Stimulated activated CD4-positive, alpha-beta T cell treated with anti-CD3 and anti-CD28 coated beads, TNF-alpha, amount 100 ng/mL, for 48 hours (primary cell): ENCODE measurements at places on chromosomes 16 and 17.
A peak's percentile ranks its signal among the peaks of the same experiment; 100 is the strongest.

DNA sequence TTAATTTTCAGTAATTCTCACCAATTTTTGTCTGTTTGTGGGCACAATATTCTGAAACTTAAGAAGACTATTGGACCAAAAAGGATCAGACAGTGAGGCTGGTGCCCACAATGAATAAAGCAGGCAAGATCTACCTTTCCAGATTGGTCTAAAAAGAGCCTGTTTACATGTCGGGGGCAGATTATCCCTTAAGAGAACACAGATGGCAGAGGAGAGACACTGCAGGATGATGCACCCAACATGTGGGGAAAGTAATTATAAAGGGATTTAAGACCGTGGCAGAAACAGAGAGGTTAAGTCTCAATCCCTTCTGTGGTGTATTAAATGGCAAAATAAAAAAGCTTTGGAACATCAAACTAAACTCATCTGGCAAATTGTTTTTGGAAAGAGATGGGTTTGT is 331.8 kb upstream of the CDH11 start:
- no peak for DNase-seq

DNA sequence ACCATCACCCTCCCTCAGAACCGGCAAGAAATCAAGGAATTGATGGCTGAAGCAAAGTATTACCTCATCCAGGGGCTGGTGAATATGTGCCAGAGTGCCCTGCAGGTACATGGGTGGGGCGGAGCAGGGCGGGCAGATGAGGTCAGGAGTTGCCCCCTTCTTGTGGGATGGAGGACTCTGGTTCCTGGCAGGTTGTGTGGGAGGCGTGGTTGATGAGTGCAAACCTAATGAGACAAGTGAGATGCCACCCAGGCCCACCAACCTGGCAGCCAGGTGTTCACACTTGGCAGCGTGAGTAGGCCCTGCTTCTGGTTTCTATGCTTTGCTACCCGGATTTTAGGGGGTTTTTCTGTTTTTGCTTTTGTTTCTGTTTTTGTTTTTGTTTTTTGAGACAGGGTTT is 4.8 kb downstream of the TNFAIP1 start:
- DNase-seq = no peak

- DNase-seq = no peak
Measured at GRCh38 chr17:81018044-81018802, 16.7 kb upstream of the BAIAP2 start.

DNA sequence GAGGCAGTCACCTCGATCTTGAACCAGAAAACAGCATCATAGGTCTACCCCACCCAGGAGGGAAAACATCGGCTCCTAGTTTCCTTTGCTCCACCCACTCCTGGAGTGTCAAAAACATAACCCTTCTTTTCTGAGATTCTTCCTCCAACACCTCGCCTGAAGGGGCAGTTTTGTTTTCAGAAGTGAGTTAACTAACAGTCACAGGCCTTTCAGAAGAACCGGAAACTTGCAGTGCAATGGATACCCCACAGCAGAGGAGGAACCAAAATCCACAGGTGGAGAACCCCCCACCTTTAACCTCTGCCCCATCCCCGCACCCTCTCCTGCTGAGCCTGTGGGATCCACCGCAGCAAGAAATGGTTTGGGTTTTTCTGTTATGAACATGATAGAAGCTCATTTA is 7.8 kb upstream of the TEX2 start:
- no peak for DNase-seq

DNA sequence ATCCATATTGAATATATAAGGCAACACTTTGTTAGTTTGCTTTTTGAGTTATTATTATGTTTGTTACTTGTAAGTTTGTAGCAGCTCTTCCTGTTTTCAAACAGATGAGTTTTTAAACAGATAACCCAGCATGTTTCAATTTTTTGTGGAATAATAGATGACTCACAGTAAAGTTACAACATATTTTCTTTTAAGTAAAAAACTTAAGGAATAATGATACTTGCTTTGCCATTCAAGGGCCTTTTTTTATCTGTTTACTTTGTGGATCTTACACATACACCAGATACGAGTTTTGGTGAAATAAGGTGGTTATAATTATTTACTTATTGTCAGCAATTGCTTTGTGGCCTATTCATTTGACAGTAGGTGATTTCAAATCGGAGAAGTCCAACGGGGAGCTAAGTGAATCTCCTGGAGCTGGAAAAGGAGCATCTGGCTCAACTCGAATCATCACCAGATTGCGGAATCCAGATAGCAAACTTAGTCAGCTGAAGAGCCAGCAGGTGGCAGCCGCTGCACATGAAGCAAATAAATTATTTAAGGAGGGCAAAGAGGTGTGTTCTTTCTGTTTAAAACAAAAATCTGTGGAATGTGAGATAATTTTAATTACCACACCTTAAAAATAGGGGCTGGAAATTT is 66.3 kb downstream of the BPTF start:
- no peak for DNase-seq

DNA sequence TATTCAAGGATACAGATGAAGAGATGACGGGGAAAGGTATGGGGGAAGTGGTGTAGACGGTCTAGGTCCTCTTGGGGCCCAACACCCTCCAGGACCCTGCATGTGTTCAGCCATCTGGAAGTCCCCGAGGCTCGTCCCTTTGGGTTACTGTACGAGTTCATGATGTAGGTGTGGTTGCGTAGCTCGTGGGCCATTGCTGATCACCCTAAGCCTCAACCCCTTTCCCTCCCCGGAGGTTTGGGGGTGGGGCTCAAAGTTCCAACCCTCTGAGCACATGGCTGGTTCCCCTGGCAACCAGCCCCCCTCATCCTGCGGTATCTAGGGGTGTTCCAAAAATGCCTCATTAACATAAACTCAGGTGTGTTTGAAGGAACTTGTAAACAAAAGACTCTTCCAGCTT is 98.8 kb upstream of the METRNL start:
- no peak for DNase-seq

DNA sequence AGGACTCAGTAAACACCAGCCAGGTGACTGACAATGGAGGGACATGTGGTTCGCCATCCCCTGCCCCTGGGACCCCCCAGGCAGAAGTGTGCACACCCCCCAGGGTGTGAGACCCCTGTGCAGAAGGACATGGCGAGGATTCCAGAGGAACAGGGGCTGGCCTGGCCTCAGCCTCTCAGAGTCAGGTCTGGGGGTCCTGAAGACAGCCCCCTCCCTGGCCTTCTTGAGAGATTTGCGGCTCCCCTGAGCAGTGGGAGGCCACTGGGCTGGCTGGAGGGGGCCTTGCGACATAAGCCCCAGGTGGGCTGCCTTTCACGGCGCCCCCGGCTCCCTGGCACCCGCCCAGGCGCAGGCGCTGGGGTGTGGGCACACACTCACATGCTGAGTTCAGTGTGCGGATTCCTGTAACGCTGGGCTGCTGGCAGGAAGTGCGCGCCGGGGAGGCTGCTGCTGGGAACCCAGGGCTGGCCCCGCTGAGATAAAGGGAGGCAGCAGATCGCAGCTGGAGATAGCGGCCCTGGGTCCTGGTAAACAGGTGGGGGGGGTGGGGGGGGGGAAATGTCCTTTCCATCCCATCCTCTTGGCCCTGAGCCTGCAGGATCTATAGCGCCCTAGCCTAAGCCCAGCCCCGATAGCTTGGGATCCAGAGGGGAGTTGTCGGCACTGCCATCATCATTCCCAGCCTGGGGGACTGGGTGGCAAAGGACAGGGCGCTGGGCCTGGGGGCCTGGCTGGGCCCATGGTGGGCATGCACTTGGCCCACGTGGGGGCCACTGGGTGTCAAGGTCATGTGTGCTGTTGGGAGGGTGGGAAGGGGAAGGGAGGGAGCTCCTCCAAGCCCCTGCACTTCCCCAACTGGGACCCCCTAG is 27.1 kb downstream of the TMEM235 start:
- DNase-seq = peak; percentile 60

DNA sequence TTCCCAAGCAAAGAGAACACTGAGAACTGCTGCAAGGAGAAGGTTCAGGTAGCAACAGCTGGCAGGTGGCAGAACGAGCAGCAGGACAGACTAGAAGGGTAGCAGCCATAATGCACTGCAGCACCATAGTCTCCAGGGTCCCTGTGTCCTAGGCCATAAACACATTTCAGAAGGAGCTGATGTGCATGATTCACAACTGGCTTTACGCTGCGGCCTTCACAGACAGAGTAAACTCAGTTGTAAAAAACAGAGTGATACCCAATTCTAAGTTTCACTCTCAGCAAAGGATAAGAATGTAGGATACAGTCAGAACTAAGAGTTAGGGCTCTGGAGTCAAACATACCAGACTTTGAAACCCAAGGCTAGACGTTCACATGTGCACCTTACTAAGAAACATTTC is 24.4 kb downstream of the ARHGAP17 start:
- DNase-seq = no peak

- no peak for DNase-seq
Measured at GRCh38 chr16:30368792-30369090, 1.6 kb downstream of the TBC1D10B start.

- DNase-seq = no peak
Measured at GRCh38 chr17:66716236-66717026, 118.5 kb upstream of the CACNG5 start.

DNA sequence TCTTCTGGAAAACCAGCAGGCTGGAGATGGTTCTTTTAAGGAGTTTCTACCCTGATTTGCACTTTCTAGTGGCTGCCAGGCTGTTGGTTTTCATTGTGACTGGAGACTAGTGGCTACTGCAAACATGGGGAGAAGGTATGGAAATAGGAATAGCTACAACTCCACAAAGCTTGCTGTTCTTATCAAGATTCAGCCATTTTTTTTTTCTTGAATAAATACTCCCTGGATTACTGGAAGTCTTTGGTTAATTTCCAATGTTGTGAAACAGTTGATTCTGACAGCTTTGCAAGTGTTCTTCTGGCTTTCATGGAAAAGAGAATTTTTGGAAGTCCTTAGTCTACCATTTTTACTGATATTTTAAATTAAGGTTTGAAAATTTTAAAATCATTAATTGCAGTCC is 277.7 kb downstream of the HS3ST3A1 start:
- DNase-seq = no peak

- no peak for DNase-seq
Measured at GRCh38 chr16:70809392-70810060, 8.6 kb upstream of the VAC14 start.

DNA sequence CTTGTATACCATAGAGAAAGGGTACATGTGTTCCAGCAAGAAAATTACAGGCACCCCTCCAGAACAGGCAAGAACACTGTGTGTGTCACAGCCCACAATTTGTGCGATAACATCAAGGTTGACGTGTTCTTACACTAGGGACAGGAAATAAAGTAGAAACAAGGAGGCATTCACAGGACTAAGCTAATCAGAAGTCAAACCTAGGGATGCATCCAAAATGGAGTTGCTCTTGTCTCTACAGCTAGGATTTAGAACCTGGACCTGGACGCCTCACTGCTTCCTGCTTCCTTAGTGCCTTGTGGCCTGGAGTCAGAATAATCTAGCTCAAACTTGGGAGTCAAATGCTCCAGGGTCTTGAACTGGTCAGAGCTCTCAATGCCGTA is 41.3 kb downstream of the GINS3 start:
- no peak for DNase-seq

GRCh38 chr16:1330260-1330914 is 3.1 kb upstream of the BAIAP3 start:
- DNase-seq = no peak

GRCh38 chr17:68832109-68832802 is 122.9 kb downstream of the ABCA8 start:
- no peak for DNase-seq

DNA sequence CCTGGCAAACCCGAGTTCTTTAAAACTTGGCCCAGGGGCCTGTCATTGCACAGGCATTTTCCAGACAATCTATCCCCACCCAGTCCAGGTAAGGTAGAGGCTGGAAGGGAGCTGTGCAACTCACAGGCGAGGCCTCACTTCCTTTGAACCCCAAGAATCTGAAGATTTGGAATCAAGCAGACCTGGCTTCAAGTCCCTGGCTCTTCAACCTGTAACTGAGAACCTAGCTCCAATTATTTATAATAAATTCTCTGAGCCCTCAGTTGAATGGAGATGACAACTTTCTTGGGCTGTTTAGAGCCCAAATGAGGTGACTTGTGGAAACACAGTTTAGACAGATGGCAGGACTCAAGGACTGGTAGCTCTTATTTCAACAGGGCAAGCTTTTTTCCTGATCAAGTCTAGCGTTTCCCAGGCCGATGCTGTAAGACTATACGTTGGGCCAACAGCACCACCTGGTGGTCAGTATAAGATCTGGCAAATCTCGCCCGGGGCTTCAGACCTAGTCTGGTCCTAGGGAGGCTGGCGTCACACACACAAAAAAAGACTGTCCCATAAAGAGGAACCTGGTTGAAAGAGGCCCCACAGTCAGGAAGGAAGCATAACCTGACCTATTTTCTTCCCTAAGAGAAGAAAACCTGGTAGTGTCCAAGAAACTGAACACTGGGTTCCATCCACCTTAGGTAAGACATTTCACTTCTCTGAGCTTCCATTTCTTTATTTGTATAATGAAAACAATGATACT is 117.9 kb downstream of the C17orf67 start:
- peak; percentile 62 for DNase-seq

DNA sequence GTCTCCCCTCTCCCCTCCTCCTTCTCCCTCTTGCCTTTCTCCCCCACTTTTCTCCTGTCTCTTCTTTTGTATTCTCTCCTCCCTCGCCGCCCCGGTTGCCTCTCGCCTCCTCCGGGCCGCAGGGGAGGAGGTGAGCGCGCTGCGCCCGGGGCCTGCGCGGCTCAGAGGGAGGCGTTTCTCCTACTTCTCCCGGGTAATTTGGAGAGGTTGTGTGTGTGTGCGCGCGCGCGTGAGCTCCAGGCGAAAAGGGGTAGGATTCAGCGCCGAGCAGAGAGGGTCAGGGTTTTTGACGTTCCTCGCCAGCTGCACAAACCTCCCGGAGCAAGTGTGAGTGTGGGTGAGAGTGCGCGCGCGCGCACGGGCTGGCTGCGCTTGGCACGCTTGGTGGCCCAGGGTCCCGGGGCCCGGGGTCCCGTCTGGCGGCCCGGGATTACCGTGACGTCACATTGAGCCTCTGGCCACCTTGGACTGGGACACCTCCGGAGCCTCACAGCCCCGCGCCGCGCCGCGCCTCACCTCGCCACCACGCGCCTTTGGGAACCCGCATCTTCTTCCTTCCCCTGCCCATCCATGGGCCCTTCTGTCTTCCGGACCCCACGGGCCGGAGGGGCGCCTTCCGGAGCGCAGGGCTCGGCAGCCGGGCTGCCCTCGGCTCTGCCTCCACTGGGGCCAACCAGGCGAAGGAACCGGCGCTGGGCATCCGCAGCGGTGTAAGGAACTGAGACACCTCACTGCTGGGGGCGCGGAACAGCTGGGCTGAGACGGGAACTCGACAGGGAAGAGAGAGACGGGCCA is 479 bp downstream of the IRX6 start:
- no peak for DNase-seq

DNA sequence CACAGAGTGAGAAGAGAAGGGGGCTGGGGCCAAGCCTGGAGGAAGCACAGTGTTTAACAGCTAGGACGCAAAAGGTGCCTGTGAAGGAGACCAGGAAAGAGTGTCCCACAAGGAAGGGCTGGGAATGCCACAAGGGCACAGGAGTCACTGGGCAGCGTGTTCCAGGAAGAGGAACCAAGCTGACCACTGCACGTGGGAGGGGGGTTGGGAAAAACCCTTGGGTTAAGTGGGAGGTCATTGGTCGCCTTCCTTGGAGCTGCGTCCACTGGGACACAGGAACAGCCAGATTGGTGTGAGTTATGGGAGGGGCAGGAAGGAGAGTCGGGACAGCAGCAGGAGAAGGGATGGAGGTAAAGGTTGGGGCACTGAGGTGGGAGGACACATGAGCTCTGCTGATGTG is 12.9 kb downstream of the TTYH2 start:
- no peak for DNase-seq
